ENCODE measurements at places on chromosomes 1 and 21. TPM values are rescaled to one million over a fixed set of nuclear protein-coding genes. Genes with fewer than 3 reads are reported as not detected.

- DNase-seq, result no peak
Measured at GRCh38 chr1:43814401-43814800, 107.1 kb downstream of the ST3GAL3 start.

- DNase-seq, result peak; percentile 86
Measured at GRCh38 chr1:53278298-53278725, 40.0 kb upstream of the MAGOH start.

DNA sequence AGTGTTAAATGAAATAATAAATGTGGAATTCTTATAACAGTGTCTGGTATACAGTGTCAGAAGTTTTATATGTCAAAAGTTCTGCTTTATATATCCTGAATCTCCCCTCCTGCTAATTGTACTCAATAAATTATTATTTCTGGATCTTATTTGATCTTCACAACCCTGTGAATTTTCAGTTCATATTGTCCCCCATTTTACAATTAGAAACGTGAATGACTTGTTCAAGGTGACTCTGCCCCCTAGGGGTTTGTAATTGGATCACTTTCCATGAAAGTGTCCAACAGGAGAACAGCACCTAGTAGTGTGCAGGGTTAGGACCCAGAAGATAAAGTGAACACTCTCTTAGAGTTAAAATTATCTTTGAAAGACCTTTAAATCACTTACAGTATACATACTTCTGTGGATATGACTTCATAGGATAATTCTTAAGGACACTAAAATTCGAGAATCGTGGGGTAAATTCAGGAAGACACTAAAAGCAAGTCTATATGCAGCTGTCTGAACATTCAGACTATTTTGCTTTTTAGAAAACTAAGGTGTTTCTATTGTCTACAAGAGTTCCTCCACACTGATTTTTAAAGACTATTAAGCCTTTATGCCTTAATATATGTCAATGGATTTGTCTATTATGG is 4.5 kb upstream of the DDR2 start:
- no peak for DNase-seq

GRCh38 chr1:164587617-164588501 is 28.9 kb downstream of the PBX1 start:
- no peak for DNase-seq

GRCh38 chr21:37214952-37215351 is 52.2 kb downstream of the VPS26C start:
- DNase-seq, result no peak

DNA sequence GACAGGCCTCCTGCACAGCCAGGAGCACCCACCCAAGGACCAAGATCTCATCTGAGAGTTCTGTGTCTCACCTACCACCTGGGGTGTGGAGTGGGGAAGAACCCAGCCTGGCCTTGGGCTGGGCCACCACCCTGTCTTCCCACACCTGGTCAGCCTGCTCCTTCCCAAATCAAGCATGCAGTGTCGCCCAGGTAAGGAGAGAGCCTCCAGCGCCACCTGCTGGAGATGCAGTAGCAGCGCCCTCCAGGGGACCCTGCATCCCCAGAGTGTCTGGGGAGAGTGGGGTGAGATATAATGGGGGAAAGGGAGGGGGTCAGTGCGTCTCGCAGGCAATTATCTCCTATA is 32.3 kb downstream of the KIAA2013 start:
- peak; percentile 66 for DNase-seq

- no peak for DNase-seq
Measured at GRCh38 chr1:217253985-217254384, 376.9 kb downstream of the GPATCH2 start.

- DNase-seq, result no peak
Measured at GRCh38 chr1:116455509-116455908, 82.5 kb downstream of the ATP1A1 start.

- no peak for DNase-seq
Measured at GRCh38 chr1:97451944-97452343, 468.9 kb downstream of the DPYD start.

GRCh38 chr1:15848143-15848928 is 829 bp downstream of the SPEN start:
- peak; percentile 60 for DNase-seq

GRCh38 chr1:106584107-106584506 is 472.4 kb upstream of the PRMT6 start:
- DNase-seq, result no peak

GRCh38 chr1:65729259-65729658 is 63.4 kb upstream of the PDE4B start:
- no peak for DNase-seq

DNA sequence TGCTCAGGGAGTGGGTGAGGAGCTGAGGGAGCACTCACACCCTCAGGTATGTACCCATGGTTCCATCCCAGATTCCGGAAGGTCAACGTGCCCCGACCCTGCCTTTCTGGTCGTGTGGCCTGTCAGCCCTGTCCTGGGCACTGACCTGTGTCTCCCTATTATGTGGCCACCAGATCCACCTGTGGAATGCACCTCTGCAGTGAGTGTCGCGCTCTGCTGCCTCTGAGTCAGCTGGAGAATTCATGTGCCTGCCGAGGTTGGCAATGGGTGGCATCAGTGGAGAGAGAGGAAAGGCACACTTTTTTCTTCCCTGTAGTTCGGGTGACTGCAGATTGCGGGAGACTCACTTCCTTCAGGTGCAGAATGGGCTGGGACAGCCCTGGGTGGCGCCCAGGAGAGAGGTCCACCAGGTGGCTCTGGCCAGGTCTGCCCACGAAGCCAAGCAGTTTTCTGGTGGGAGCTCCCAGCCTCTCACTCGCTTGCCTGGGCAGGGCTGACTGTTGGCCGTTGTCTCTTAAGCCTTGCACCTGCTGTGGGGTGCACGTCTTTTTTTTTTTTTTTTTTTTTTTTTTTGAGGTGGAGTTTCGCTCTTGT is 176.1 kb upstream of the TMEM51 start:
- DNase-seq, result no peak

DNA sequence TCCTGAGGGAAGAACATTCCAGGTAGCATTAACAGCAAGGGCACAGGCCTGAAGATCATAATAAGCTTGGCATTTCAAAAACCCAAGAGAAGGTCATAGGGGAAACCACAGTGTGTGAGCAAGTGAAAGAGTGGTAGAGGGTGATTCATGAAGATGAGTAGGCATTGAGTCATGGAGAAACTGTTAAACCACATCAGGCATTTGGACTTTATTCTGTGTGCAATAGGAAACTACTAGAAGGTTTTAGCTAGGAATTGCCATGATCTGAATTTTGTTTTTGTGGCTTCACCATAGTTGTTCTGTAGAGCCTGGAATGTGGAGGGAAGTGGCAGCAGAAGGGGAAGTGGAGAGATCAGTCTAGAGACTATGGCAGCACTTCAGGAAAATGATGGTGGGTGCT is 359.0 kb upstream of the PTBP2 start:
- no peak for DNase-seq

DNA sequence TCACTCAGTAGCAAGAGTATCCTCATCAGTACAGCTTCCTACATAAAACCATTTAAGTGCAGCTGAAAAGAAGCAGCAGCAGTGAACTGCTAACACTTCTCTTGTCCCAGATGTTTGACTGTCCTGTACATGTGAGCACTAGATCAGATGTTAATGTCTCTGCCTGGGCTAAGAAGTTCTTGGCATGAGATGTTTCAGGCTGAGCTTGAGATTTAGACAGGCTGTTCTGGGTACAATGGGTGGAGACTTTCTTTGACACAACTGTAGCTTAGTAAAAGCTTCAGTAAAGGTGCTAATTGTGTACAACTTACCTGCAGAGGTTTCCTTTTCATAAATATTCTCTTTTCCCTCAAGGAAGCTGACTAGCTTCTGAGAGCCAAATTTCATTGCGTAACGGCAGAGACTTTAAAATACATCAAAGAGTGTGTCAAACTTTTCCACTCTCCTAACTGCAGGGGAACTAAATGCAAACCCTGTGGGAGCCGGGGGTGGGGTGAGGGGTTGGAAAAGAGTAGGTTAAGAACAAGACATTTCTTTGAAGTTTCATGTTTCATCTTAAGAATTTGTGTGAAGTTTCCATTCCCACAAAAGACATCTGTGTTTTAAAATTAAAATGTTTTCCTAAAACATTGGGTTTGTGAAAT is 82.1 kb upstream of the CCDC190 start:
- DNase-seq, result no peak

DNA sequence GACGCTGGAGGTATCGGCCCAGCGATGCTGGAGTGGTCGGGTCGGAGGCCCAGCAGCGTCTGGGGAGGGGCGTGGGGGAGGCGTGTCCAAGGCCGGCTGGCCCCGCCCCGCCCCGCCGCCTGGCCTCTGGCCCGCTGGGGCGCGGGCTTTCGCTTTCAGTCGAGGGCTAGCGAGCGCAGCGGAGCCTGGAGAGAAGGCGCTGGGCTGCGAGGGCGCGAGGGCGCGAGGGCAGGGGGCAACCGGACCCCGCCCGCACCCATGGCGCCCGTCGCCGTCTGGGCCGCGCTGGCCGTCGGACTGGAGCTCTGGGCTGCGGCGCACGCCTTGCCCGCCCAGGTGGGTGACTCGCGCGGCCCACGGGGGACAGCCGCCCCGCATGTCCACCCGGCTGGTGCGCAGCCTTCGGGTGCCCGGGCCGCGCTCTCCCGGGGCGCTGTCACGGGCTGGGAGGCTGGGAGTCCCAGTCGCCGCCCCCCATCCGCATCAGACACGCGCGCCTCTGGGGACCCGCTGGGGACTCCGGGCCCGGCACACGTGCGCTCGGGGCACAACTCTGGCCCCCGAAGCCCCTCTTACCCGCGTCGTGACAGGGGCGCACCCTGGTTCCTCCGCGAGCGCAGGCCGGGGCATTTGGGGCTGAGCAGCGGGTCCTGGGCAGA is at the start of gene TNFRSF1B:
TNFRSF1B (plus strand) TSS at position 158 of the 659 bp plus-strand sequence; CDS start at position 259, 101 bp downstream.
- peak; percentile 89 for DNase-seq

GRCh38 chr1:55071477-55071876 is 32.1 kb downstream of the PCSK9 start:
- no peak for DNase-seq

- no peak for DNase-seq
Measured at GRCh38 chr1:69898403-69898947, 306.9 kb downstream of the LRRC40 start.

- DNase-seq, result no peak
Measured at GRCh38 chr21:41029571-41029970, 138.4 kb upstream of the BACE2 start.

- no peak for DNase-seq
Measured at GRCh38 chr1:157288492-157288891, 150.3 kb upstream of the ETV3 start.

GRCh38 chr1:167748906-167749305 is 27.1 kb downstream of the MPZL1 start:
- no peak for DNase-seq

GRCh38 chr21:41668051-41668541 is 98.8 kb downstream of the RIPK4 start:
- DNase-seq, result no peak

The DUSP10 gene
- polyA plus RNA-seq, result 5.4 TPM

The CSF1 gene
- 5.0 TPM for polyA plus RNA-seq

The CFAP57 gene
- polyA plus RNA-seq, result under 0.01 TPM

The PLCH2 gene
- polyA plus RNA-seq, result not detected

The SERTAD4 gene
- polyA plus RNA-seq, result 4.3 TPM

The LRRC53 gene
- not detected for polyA plus RNA-seq

The MYOG gene
- polyA plus RNA-seq, result not detected

The PLEKHN1 gene
- polyA plus RNA-seq, result 0.61 TPM

The GLMN gene
- polyA plus RNA-seq, result 5.6 TPM

Data from aorta (tissue), 5 donors.